ENCODE measurements at places on chromosomes 5 and 9. TPM values are rescaled to one million over a fixed set of nuclear protein-coding genes. Genes with fewer than 3 reads are reported as not detected.

Gene WHRN
- total RNA-seq: 7.0 TPM

- DNase-seq: peak; percentile 46
Observed at GRCh38 chr5:68319706-68320412, 104.3 kb downstream of the PIK3R1 start.

Gene GRM6
- not detected for total RNA-seq

DNA sequence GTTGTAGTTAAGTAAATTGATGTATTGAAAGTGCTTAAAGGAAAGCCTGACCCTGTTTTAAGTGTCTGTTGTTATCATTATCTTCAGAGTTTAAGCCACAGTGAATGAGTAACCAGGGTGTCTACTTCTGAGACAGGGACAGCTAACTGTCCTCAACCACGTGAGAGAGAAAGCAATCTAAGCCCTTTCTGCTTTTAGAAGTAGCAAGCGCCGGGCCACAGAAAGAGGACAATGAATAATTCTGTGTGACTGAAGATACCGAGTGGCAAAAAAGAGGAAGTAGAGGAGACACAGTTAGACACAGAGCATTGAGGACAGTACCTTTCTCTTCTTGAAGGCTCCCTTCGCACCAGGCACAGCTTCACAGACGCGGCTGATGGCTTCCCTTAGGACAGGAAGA lies 86.3 kb downstream of the S1PR3 start:
- DNase-seq: no peak

- DNase-seq: no peak
Observed at GRCh38 chr5:135110785-135111596, 77.0 kb upstream of the PITX1 start.

DNA sequence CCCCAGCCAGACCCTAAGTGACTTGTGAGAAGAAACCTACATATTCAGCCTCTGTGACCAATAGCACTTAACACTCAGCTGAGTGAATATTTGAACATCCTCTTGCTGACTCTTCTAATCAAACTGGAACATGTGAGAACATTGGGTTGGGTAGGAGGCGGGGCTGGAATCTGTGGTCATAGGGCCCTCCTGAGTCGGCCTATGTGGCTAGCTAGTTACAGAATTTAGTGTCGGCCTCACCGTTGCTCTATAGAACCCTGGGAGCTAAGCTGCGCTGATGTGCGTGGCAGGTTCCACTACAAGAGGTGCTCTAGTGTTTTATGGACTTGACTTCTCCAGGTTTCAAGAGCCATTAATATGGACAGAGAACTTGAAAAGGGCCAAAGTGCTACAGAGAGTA lies 138.8 kb downstream of the DROSHA start:
- DNase-seq: no peak

DNA sequence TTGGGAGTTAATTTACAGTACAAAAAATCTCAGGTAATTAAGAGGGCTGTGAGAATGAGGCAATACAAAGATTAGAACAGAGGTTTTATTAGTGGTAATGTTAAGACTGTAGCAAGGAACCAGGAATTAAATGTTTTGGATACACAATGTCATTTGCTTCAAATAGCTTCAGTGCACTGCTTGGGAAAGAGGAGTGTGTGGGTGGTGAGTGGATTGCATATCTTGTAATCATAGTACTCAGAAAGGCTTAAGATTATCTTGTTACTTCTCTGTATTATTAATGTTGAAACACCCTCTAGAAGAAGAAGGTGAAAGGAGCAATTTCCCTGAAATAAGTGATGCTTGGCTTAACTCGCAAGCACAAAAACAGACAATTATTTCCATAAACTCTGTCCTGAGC lies 21.0 kb upstream of the TBCA start:
- no peak for DNase-seq

Gene LCP2
- 5.9 TPM for total RNA-seq

Gene NUTM2F
- not detected for total RNA-seq

Gene HRH2
- total RNA-seq: 0.34 TPM

DNA sequence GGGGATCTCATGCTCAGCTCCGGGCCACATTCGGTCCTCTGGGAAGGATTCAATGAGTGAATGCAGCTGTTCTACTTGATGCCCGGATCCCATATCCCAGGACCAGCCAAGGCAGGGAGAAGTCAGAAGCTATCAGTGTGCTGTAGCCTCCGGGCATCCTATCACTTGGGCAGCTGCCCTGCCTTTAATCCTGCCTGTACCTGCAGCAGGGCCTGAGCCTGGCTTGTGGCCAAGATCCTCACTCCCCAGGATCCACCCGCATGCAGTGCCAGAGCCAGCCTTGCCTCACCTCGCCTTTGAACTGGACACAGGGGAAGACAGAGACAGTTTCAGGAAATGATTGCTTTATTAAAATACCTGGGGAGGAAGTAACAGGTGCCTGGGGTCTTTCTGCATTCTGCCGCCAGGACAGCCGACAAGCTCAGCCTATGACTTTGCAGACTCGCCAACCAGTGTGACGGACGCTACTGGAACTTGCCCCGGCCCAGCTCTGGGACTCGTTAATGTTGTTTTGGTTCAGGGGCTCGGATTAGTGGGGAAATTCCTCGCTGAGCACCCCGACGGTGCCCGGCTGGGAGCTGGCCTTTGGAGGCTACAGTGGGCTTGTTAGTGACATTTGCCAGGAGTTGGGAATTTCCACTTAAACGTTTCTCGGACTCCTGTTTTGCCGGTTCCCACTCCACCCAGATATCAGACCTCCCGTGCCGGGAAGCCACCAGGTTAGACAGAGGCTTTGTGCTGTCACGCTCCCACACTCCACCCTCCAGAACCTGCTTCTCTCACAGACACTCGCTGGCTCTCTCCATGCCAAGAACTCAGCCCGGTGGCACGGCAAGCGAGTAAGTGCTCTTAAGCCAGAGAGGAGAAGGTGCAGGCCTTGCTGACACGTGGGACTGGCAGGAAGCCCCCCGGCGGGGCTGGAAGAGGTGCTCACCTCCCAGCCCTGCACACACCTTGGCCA lies 721 bp downstream of the PTGES start:
- DNase-seq: peak; percentile 64

GRCh38 chr5:26847041-26847736 lies 191.2 kb downstream of the CDH9 start:
- no peak for DNase-seq

- DNase-seq: no peak
Observed at GRCh38 chr5:139760066-139761056, 35.2 kb upstream of the PSD2 start.

DNA sequence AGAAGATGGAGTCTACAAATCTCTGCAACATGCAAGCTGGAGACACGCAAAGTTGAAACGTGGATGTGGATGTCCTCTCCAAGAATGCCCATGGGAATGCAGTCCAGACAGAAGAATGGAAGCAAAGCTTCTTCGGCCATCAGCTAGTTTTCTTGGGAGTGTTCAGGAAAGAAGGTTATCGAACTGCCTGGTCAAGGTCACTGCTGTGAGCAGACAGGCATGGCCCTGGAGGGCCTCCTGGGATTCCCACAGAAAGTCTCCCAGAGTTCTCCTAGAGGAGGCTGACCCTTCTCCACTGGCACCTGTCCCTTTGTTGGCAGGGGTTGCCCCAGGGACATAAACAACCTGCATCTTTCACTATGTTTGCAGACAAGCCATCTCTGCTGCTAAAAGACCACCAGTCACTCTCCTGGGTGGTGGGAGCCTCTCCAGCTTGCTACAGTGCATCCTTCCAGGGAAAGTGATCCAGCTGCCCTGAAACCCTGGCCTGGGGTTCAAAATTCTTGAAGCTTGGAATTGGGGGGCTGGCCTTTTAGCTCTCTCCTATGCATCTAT lies 265.8 kb downstream of the SYK start:
- DNase-seq: no peak

- no peak for DNase-seq
Observed at GRCh38 chr5:149434162-149435014, 55.3 kb upstream of the IL17B start.

Gene ZNF169
- 9.5 TPM for total RNA-seq

- DNase-seq: peak; percentile 97
Observed at GRCh38 chr9:70420441-70421271, 6.2 kb upstream of the KLF9 start.
